T-cell (primary cell): ENCODE measurements at places on chromosomes 7 and 10. TPM values are rescaled to one million over a fixed set of nuclear protein-coding genes. Genes with fewer than 3 reads are reported as not detected.

GRCh38 chr7:12630513-12630819 lies 57.0 kb upstream of the ARL4A start:
- DNase-seq: no peak

- no peak for DNase-seq
Observed at GRCh38 chr10:44024356-44025116, 360.4 kb downstream of the CXCL12 start.

DNA sequence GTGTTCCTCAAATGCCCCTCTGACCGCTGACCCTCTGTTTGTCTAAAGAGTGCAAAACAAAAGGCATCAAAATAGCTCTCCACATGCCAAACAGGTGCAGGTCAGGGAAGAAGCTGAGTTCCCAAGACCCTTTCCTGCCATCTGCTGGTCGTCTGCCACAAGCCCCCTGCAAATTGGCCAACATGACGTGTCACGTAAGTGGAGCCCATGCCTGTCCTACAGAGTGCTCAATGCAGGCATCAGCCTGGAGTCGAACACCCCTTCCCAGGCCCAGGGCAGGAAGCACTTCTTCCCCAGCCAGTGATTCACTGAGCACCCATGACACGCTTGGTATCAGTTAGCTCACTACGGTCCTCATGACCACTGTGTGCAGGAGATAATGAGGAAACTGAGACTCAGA lies 14.1 kb downstream of the TMEM72 start:
- no peak for DNase-seq

GRCh38 chr10:45241865-45242520 lies 73.4 kb downstream of the OR13A1 start:
- no peak for DNase-seq

GRCh38 chr10:91672021-91672608 lies 39.2 kb upstream of the PPP1R3C start:
- DNase-seq: no peak

KCP gene
- total RNA-seq: 0.33 TPM

PLPP4 gene
- not detected for total RNA-seq
